ENCODE measurements at places on chromosomes 5 and 9.

- DNase-seq, result no peak
Observed at GRCh38 chr5:58579781-58580180, 3.1 kb upstream of the RAB3C start.

DNA sequence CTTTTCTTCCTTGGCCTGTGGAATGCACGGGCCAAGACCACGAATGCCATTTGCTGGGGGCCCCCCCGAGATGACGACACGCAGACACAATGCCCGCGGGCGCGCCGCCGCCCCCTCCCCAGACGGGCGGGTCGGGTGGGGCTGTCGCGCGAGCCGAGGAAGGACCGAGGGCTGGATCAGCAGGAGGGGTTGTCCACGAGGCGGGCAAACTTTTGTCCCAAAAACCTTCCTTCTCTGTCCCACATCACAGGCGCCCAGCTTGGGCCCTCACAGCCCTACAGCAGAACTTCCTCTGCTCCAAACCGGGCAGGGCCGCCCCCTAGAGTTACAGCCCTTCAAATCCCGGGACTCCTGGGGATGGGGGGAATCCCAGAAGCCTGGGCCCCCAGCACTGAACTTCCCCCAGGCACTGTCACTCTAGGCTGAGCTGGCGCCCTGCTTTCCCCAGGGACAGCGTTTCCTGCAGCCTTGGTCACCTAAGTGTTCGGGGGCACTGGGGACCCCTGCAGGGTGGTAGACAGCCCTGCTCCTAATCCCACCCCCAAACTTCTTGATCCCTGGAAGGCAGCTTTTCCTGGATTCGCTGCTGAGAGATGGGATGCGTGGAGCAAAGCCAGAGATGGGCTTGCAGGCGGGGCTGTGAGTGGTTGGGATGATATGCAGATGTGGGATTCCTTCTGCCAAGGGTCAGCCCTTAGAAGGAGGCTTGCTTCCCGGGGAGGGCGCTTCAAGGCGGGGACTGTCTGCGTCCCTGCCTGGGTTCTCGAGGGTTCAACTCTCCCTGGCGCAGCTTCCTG lies 980 bp downstream of the COL5A1 start:
- DNase-seq, result no peak

- no peak for DNase-seq
Observed at GRCh38 chr5:159398936-159399335, 68.6 kb upstream of the IL12B start.

GRCh38 chr9:101375546-101375945 lies 9.3 kb downstream of the BAAT start:
- DNase-seq, result no peak

GRCh38 chr5:150054569-150054968 lies 31.8 kb downstream of the CSF1R start:
- no peak for DNase-seq

DNA sequence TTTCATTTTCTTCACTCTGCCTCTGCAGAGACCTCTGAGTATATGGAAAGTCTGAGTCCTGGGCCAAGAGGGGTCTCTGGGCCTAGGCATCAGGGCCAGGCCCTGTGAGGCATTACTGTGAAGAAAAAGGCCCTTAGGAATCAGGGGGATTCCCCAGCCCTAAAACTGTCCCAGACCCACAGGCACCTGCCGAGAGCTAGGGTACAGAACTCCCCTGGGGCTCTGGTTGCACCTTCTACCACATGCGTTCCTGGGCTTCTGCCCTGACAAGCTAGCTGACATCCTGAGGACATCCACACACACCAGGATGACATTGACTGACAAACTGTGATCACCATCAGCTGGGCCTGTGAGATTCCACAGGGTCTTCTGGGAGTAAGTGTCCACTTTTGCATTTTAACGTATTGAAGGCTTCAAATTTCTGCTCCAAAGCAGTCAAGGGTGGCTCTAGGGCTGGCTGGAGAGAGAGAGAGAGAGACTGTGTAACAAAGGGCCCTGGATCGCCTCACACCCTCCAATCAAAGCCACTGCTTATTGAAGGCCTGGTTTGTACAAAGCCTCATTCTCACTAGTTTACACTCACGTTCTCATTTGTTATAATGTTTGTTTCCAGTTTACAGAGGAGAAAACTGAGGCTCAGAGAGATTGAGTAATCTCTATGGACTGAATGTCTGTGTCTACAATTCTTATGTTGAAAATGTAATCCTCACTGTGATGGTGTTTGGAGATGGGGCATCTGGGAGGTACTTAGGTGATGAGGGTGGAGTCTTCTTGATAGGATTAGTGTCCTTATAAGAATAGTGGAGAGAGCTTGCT lies 45.1 kb downstream of the TGFBI start:
- no peak for DNase-seq

- DNase-seq, result no peak
Observed at GRCh38 chr9:21903380-21903965, 90.7 kb downstream of the CDKN2A start.

DNA sequence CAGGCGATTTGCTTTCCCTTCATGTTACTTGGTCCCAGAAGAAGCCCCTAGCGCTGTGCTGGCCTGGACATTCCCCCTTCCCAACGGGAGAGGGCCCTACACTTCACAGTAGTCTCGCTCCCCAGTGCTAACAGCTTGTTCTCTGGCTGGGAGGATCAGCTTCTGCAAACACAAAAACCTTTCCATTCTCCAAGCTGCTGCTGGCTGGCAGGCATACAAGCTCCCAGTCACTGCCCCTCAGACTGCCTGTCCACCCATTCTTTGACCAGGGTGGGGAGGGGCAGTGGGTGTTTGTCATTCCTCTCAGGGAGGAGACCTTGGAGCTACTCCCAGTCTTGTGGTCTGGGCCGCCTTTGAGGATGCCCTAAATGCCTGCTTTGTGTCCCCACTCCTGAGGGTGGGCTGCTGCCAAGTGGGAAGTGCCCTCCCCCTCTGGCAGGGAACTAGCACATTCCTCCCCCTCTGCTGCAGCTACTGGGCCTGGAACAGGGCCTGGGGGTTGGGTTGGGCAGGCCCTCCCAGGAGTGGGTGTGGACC lies 20.8 kb downstream of the ENHO start:
- DNase-seq, result no peak

DNA sequence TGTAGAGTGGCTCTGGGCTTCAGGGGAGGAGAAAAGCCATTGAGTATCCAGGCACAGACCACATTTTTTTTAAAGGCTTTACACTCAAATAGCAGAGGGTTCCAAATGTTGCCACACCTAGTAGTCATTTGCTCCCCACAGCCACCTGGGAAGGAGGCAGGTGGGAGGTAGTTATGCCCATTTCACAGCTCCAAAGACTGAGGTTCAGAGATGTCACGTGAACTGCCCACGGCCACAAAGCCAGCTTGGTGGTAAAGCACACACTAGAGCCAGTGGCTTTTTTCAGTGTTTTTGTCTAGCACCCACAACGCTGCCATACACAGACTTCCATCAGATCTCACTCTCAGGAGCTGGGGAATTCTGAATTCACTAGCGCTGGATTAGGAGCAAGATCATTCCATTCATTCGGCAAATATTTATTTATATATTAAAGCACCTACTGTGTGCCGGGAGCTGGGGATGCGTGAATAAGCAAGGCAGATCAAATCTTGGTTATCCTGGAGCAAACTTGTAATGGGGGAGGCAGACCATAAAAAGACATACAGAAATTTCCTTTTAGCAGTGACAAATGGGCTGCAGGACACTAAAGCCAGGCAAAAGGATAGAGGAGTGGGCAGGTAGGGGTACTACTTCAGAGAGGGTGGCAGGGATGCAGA lies 7.4 kb downstream of the WHRN start:
- DNase-seq, result no peak

- no peak for DNase-seq
Observed at GRCh38 chr5:139481580-139482049, 943 bp downstream of the STING1 start.

DNA sequence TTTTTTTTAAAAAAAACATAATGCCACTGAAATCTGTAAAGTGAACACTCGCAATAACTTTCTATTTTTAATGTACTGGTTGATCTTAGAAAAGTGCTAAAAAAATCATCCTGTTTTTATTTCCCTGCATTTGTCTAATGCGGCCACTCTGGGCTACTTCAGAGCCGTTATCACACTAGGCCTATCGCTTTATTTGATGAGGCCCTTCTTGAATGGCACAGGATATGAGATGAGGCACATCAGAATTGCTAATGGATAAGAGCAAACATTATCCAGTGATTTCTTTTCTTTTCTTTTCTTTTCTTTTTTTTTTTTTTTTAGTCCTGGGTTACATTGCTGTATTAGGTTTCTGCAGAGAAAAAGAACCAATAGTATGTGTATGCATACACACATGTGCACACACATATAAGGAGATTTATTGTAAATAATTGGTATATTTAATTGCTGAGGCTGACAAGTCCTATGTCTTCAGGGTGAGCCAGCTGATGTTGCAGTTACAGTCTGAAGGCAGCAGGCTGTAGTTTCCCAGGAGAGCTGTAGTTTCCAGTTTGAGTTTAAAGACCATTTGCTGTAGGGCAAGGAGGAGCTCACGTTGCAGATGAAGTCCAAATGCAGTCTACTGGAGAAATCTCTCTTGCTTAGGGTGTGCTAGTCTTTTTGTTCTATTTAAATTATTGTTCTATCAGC lies 391.7 kb downstream of the MED10 start:
- DNase-seq, result no peak

- DNase-seq, result no peak
Observed at GRCh38 chr5:127398508-127398907, 107.9 kb downstream of the MEGF10 start.

GRCh38 chr9:73129941-73130685 lies 21.6 kb upstream of the ANXA1 start:
- no peak for DNase-seq

DNA sequence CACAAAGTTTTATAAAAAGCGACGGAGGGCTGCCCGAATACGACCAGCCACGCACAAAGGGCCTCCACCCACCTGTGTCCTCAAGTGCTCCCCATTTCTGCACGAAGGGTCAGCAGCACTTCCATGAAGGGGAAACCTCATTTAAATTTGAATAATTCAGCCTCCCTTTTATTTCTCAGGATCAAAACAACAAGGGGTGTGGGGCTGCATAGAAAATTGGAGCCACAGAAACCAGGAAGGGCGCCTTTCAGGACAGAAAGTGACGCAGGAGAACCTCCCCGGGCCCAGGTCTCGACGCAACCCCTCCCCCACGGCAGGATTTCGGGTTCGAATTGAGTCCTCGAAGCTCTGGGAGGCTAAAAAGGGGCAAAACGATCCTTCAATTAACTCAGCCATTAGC lies 2.1 kb downstream of the NRARP start:
- DNase-seq, result no peak

GRCh38 chr5:149671544-149671943 lies 58.6 kb upstream of the PPARGC1B start:
- DNase-seq, result no peak

GRCh38 chr9:23674016-23674585 lies 151.9 kb downstream of the ELAVL2 start:
- DNase-seq, result no peak

- no peak for DNase-seq
Observed at GRCh38 chr9:35385042-35385441, 104.9 kb upstream of the RUSC2 start.

Measured in activated T-cell treated with anti-CD3 and anti-CD28 coated beads, Interleukin-2, amount 50 U/mL, for 24 hours (primary cell).